ENCODE measurements at places on chromosomes 13 and 19.

- no peak for DNase-seq
These were observed 39.6 kb upstream of the CYP4F8 start for GRCh38 chr19:15575406-15575805.

GRCh38 chr13:101996954-101997353 is 404.9 kb downstream of the FGF14 start:
- no peak for DNase-seq

- DNase-seq = no peak
These were observed 24.3 kb downstream of the TMTC4 start for GRCh38 chr13:100650326-100650725.

GRCh38 chr19:48623556-48624066 is 4.3 kb downstream of the SPHK2 start:
- no peak for DNase-seq

DNA sequence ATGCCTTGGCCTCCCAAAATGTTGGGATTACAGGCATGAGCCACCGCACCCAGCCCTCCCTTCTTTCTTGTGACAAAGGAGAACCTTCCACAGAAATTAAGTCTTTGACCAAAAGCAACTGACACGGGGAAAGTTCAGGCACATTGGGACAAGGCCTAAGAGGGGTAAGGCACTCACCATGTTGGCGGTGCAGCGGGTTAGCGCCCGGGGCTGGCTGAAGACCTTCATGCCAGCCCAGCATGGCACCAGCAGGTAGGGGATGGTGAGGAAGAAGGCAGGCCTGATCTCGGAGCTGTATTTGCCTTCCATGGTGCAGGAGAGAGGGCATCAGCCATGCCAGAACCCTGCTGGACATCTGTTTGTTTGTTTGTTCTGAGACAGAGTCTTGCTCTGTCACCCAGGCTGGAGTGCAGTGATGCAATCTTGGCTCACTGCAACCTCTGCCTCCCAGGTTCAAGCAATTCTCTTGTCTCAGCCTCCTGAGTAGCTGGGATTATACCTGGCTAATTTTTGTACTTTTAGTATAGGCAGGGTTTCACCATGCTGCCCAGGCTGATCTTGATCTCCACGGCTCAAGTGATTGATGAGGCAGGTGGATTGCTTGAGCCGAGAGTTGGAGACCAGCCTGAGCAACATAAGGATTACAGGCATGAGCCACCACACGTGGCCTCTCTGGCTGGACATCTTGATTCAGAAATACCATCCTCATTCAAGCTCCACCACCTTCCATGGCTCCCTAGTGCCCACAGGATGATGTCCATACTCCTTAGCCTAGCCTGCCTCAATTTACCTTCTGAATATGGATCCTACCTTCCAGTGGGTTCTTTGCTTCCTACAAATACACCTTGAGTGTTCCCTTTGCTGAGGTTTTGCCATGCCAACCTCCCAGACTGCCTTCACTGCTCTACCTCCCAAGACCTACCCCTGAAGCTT is 4.4 kb downstream of the TM6SF2 start:
- no peak for DNase-seq

- DNase-seq = no peak
These were observed 1077.3 kb upstream of the MIR17HG start for GRCh38 chr13:90270226-90270625.

- DNase-seq = no peak
These were observed 38.3 kb upstream of the HMGB1 start for GRCh38 chr13:30504081-30504480.

DNA sequence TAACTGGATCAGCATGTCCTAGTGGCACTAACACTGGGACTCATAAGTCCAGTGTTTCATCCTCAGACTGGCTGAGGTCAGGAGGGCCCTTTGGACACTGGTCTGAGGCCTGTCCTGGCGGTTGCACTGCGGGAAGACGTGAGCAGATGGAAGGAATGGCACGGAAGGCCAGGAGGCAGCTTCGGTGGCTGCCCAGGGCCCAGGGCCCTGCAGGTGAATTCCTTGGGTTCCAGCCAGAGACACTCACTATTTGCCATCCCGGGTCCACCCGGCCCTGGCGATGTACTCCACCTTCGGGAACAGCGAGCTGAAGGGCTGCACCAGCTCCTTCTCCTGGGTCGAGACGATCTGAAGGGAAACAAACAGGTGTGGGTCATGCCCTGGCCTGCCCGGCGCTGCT is 26.3 kb downstream of the DPP9 start:
- DNase-seq = no peak

DNA sequence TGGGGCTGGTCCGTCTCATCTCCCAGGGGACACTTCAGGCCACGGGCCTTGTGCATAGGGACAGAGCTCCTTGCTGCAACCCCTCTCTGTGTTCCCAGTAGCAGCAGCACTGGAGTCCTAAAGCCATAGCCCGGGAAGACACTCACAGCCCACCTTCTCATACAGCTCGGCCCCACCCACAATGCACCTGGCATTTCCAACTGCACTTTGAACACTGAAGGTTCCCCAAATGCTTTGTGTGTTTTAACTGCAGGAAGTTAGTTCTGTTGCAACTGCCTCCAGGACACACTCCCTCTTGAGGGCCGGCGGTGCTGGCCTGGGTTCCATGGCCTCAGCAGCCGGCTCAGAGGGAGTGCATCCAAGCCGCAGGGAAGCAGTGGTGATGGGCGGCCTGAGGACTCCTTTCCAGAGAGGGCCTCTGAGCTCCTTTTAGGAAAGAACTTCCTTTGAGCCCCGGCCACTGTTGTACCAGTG is 22.7 kb upstream of the TMEM255B start:
- no peak for DNase-seq

GRCh38 chr19:10565028-10565566 is 713 bp downstream of the KRI1 start:
- DNase-seq = peak; percentile 40

GRCh38 chr19:13877303-13877702 is 369 bp downstream of the NANOS3 start:
- DNase-seq = no peak

DNA sequence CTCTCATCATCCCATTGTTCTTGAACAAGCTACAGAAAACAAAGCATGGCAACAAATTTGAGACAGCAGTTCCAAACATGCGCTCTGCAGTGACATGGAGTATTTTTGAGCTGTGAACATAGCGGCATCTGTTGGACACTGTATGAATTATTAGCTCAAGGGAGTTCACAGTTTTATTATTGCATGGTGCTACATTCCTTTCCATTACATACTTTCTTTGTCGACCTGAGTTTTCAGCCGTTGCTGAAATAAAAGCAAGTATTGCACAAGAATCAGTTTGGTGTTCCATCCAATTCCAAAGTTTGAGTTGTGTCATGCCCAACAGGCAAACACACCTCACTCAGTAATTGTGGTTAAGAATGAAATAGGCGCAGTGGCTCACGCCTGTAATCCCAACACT is 30.1 kb upstream of the METTL21C start:
- no peak for DNase-seq

DNA sequence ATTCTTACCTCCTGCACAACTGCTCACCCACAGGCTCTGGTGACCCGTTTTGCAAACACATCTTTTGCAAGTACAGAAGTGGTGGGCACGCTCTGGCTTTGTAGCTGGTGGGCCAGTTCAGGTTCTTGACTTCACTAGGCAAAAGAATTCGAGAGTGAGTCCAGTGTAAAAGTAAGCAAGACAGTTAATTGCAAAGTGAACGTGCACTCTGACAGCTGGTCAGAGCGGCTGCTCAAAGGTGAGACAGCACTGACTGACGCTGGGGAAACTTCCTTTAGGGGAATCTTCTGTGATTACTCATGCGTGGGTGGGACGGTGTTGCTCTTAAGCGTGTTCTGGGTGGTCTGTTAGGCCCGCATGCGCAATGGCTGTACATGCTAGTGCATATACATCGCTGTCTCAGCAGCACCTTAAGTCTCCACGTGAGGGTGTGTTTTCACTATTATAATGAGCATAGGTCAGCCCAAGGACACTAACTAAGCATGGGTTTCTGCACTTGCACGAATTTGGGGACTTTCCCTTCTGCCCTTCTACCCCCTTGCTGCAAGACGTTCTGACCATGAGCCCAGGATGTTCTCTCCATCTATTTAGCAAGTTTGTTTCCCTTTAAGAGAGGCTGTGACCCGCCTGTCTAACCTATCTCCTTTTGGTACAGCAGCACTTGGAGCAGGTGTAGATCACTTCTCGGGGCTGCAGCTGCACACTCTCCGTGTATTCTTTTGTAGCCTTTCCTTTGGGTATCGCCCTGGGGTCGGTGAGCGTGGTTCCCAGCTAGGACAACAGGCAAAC is 30.2 kb upstream of the CD33 start:
- DNase-seq = no peak

DNA sequence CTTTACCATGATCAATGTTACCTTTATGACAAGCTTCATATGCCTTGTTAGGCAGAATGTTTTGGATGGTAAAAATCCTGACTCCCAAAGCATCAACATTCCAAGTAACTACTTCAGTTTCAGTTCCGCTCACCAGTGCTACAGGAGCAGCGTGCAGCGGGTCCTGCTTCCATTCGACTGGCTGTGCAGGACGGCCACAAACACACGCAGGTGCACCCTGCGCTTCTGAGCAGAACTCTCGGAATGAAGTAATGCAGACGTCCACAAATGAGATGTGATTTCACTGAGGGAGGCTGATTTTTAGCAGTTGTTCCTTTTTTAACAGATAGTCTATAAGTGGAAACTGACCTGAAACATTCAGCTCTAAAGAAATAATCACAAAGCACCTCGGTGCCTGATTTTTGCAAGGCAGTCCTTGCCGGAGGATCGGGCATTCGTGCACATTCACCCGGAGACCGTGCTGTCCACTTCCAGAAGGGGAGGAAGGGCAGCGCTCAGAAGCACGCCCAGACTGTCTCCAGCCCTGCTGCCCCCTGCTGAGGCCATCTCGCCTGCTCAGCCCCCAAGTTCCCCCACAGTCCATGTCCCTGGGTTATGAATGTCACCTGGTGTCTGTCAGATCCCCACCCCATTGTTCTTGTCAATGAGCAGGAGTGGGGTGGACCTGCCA is 85.8 kb downstream of the RAB20 start:
- DNase-seq = no peak

GRCh38 chr19:14758816-14759215 is 19.5 kb downstream of the ADGRE2 start:
- DNase-seq = no peak

DNA sequence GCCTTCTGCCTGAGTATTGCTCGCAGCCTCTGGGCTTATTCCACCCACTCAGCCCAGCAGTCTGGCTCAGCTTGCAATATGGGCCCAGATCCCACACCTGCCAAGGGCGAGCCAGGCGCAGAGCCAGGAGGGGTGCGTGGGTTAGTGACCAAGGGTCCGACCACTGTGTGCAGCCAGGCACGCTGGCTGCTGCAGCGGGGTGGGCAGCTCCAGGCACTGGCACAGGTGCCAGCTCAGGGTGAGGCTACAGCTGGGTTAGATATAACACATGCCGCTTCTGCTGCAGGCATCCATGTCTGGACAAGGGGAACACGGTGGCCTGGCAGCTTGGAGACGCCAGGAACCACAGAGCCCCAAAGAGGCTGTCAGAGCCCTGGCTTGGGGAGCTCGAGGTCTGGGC is 12.6 kb upstream of the URAD start:
- DNase-seq = no peak

DNA sequence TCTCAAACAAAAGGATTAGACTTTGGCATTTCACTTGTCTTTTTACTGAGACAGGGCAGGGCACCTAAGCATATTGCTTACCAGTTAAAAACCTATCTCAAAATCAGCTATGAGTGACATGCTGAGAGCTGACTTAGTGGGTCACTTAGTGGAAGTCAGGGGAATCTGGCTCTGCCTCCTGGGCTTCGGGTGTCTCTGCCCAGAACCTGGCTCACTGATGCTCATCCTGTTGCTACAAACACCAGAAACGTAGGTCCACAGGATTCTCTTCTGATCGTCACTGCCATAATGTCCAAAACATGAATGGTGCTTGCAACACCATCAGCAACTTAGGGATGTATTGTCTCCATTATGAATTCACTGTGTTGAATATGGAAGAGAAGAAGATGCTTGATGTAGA is 276.1 kb downstream of the ITGBL1 start:
- no peak for DNase-seq

- DNase-seq = no peak
These were observed 1.8 kb downstream of the CCDC122 start for GRCh38 chr13:43877766-43878165.

GRCh38 chr13:26247608-26248007 is 6.3 kb upstream of the CDK8 start:
- no peak for DNase-seq

- DNase-seq = no peak
These were observed 50.0 kb downstream of the STARD13 start for GRCh38 chr13:33235564-33235963.

DNA sequence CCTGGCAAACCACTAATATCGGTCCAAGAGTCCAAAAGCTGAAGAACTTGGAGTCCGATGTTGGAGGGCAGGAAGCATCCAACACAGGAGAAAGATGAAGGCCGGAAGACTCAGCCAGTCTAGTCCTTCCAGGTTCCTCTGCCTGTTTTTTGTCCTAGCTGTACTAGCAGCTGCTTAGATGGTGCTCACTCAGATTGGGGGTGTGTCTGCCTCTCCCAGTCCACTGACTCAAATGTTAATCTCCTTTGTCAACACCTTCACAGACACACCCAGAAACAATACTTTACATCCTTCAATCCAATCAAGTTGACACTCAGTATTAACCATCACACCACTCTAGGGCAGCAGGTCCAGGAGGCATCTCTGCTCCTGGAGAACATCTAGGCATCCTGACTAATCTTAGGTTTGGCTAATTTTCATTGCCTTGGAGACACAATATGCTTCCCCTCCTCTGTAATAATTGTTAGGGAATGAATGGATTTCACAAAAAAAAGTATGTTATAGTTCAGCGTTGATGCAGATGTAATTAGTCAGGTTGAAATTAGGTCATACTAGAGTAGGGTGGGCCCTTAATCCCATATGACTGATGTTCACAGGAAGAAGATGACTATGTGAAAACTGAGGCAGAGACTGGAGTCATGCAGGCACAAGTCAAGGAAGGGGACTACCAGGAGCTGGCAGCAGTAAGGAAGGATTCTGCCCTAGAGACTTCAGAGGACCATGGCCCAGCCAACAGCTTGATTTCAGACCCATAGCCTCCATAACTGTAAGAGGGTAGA is 183.4 kb downstream of the RBM26 start:
- DNase-seq = no peak

DNA sequence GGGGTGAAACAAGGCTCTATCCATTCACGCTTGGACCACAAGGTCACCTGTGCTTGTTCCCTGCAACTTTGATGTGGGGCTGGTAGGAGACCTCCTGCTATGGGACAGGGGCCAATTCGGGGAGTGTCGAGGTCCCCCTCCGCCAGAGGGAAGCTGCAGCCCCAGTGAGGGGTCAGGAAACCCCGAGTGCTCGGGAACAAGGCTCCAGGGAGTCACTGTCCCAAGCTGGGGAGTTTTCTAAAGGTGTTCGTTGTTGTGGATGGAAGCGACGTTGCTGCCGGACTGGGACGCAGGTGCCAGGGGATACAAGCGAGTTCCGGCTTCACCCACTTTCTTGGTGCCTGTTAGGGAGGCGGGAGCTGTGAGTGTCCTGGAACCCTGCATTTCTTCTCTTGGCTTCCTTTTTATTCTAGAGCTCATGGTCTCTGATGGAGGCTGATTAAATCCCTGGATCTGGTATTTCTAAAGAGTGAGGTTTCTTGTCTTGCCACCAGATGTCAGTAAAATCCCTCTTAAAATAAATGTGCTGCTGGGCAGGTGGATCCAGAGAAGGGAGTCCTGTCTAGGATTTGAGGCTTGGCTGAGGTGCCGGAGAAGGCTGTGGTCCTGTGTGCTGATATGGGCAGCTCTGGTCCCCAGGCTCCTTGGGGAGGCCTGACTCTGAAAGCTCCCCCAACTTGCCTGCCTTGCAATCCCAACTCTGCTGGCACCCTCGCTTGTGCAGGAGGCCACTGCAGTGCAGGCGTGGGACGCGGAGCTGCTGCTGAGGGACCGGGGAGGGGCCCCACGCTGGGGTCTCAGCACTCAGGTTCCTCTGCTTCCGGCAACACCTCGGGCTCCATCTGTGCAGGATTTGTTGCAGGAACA is 153.9 kb downstream of the TEX29 start:
- no peak for DNase-seq

All from stimulated activated CD8-positive, alpha-beta memory T cell treated with anti-CD3 and anti-CD28 coated beads, Interleukin-7, amount 100 ng/mL, for 4 hours (primary cell).